Stimulated activated CD8-positive, alpha-beta memory T cell treated with anti-CD3 and anti-CD28 coated beads, Interleukin-2, amount 100 ng/mL, for 48 hours (primary cell): ENCODE measurements at places on chromosomes 4 and X.

GRCh38 chr4:184335520-184335919, 117.8 kb upstream of the ENPP6 start:
- no peak for DNase-seq

- no peak for DNase-seq
Measured at GRCh38 chr4:107216379-107216778, 180.3 kb upstream of the DKK2 start.

DNA sequence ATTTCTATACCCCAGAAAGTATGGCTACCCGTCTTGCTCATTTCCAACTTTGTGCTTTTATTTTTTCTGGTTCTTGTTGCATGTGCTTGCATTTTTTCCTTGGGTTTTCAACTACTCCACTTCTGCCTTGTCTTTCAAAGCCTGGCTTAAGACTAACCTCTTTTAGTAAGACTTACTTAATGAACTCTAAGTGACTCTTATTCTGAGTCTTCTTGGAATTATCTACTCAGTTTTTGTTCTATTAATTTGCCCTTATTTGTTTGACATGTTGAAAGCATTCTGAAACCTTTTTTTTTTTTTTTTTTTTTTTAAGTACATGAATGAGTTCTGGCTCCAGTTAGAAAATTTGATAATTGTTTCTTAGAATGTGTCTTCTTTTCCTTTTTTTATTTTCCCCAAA, 74.8 kb downstream of the SLIT2 start:
- no peak for DNase-seq

DNA sequence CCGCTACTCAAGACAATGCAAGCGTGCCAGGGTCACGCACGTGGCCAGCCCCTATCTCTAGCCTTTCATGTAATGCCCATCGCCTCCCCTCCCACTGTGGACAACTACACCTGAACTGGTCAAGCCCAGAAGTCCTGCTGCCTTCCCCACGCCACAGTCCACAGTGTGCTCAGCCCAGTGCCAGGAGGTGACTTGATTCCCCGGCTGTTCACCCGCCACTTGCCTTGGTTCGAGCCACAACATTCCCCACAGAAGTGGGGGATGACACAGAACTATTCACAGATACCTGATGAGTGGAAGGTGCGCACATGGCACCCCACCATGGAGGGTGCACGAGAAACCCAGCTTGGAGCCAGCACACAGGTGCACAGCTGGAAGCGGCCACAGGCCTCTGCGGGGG, 6.8 kb downstream of the ARHGAP4 start:
- DNase-seq = no peak

- DNase-seq = no peak
Measured at GRCh38 chr4:16729336-16729735, 169.1 kb downstream of the LDB2 start.

DNA sequence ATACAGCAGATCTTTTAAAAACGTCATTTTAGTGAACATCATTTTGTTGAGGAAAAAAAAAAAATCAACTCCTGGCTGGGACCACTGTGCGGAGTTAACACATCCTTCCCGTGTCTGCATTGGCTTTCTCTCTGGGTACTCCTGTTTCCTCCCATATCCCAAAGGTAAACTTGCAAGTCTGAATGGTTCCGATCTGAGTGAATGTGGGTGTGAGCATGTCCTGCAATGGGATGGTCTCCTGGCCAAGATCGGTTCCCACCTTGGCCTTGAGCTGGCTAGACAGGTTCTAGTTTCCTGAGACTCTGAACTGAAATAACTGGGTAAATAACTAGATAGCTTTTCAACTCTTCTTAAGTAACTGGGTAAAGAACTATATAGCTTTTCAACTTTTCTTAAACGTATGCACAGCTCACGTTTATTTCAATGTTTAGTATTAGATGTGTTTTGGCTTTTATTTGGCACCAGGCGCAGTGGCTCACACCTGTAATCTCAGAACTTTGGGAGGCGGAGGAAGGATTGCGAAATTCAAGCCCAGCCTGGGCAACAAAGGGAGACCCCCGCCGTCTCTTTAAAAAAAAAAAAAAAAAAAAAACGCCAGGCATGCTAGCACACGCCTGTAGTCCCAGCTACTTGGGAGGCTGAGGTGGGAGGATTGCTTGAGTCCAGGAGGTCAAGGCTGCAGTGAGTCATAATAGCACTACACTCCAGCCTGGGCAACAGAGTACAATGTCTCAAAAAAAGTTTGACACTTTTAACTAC, 14.0 kb downstream of the RBMX start:
- no peak for DNase-seq
